ENCODE measurements at places on chromosomes 12 and 14.

DNA sequence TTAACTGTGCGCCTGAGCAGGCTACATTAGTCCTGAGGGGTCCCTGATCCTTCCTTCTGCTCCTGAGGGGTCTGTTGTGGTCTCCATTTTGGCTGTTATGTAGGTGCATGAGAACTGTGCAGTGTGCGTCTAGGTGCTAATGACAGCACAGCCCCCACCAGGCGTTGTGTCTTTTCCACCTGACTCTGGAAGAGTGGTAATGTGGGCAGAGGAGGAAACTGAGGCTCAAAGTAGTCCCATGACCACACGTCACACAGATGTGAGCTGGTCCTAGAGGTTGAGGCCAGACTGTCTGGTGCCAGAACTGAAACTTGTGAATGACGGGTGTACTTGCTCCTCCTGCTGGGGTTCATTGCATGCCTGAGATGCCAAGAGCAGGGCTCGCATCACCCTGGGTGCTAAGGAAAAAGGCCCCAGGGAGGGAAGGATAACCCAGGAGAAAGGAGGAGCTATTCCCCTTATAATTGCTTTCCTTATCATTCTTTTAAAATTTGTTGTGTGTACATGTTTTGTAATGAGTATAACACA is 111.8 kb downstream of the SLC25A47 start:
- no peak for DNase-seq

- DNase-seq: no peak
Observed at GRCh38 chr14:54894995-54895394, 7.6 kb downstream of the GCH1 start.

DNA sequence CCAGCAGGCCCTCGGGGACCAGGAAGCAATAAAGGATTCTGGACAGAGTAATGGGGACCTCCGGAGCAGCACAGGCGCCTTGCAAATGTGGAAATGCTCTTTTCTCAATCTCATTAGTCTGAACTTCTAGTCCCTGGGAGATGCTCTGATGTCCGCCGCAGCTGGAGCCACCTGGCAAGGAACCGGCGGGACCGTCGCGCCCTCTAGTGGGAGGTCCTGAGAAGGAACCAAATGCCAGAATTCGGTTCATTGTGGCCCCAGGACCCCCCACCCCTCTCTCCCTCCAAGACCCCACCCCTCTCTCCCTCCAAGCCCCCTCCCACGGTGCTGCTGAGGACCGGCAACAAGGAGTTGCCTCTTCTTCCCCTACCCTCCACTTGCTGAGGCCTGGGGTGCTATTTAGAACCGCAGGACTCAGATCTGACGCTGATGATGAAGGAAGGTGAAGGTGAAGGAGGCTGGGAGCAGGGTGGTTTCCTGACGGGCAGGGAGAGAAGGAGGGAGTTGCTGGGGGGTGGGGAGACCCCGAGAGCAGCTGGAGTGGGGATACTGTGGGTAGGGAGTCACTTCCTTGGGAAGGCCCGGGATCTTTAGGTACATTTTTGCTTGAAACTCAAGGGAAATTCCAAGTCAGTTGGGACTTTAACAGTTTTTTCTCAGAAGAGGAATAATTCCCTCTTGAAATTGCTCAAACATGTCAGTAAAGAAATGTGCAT is 42.5 kb downstream of the SMIM41 start:
- DNase-seq: peak; percentile 60

- peak; percentile 55 for DNase-seq
Observed at GRCh38 chr12:120439646-120440247, 1.8 kb downstream of the COX6A1 start.

DNA sequence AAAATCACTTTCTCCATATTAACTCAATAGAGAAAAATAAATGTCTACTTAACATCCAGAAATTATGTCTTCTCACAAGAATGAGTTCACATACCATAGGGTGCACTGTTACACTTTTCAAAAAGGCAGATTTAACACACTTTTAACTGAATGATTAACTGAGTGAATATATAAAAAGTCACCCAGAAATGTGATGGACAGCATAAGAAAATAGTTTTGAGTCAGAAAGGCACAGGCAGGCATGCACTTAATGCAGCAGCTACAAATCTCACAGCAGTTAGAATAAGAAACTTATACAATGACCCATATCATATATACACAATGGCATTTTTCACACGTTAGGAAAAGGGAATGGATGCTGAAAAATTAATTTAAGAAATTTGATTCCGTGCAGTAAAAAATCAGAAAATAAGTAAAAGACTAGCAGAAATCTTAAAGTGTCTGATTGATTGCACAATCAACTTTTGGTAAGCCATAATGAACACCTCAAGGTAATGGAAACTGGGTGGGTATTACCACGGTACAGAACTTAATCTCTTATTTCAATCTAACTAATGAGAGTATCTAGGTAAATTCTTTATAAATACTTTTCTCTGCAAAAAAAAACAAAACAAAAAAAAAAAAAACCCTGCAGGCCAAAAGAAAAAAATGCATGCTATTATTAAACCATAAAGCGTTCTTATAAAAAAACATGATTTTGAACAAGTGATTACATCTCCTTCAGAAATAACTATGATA is 3.5 kb downstream of the MED13L start:
- DNase-seq: no peak

GRCh38 chr12:19910681-19911080 is 457.7 kb upstream of the PDE3A start:
- no peak for DNase-seq

DNA sequence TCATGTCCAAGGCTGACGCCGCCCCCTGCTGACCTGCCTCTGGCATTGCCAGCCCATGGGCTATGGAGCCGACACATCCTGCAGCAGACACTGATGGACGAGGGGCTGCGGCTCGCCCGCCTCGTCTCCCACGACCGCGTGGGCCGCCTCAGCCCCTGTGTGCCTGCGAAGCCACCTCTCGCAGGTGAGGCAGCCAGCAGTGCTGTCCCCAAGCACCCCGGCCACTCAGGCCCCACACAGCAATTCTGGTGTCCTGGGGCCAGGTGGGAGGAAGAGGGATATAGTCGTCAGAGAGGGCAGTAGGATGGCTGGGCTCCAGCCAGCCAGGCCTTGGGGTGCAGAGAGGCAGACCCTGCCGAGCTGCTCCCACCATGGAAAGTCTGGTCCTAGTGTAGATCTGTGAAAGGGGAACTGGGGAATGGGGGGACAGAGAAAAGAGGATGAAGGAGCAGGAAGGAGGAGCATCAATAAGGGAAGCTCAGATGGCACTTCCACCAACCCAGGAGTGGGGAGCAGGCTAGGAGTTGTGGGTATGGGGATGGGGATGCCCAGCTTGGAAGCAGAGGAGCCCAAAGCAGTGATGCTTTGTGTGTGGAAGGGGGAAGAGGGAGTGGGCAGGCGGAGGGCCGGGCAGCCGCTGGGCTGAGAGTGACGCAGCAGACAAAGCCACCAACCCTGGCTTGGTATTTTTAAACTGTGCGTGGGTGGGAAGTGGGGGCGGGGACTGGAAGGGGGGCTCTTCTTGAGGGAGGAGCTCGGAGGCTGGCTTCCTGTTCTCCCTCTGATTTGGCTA is 4.7 kb downstream of the NAB2 start:
- DNase-seq: peak; percentile 87

GRCh38 chr14:67416810-67417209 is 4.8 kb upstream of the PLEK2 start:
- DNase-seq: no peak

GRCh38 chr12:105357162-105357691 is 26.7 kb downstream of the C12orf75 start:
- DNase-seq: no peak

GRCh38 chr14:99982537-99983250 is 82.5 kb upstream of the EVL start:
- DNase-seq: peak; percentile 65

- no peak for DNase-seq
Observed at GRCh38 chr14:104446611-104447010, 133.0 kb upstream of the C14orf180 start.

DNA sequence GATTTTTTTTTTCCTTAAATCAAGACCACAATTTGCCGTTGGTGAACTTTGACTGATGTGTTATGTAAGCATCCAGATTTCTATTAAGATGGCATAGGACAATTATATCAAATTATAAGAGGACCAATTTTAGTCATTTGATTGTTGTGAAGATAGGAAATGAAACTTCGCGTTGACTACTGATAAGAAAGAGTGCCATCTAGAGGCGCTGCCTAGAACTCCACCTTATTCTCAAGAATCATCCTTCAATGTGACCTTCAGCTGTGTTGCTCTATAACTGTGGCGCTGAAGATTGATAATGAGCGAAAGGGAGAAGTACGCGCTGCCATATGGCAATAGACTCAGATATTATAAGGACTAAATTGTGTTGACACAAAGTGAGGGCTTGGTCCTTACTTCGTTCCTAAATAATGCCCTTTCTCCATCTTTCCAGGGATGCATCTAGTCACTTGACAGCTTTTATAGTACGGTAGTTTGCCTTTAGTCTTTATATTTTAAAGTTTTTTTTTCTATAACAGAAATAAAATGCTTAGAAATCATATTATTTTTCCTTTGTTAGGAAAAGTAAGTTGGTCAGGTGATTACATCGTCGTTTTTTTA is 350.8 kb upstream of the STXBP6 start:
- DNase-seq: peak; percentile 29

GRCh38 chr14:99100497-99101270 is 171.3 kb downstream of the BCL11B start:
- no peak for DNase-seq

DNA sequence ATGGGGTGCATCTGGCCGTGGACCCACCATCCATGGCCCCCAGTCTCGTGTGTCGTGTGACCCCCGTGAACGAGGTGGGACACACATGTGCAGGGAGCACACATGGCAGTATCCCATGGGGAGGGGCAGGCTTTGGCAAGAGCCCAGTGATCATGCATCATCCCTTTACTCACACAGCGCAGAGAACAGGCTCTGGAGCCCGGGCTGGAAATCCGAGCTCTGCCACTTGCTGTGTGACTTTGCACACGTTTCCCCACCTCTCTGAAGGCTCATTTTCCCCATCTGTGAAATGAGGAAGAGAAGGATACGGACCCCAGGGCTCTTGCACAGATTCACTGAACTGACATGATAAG is 119.9 kb downstream of the PHETA1 start:
- no peak for DNase-seq
